AG08395 (cell line): ENCODE measurements at places on chromosomes 12 and 14.

DNA sequence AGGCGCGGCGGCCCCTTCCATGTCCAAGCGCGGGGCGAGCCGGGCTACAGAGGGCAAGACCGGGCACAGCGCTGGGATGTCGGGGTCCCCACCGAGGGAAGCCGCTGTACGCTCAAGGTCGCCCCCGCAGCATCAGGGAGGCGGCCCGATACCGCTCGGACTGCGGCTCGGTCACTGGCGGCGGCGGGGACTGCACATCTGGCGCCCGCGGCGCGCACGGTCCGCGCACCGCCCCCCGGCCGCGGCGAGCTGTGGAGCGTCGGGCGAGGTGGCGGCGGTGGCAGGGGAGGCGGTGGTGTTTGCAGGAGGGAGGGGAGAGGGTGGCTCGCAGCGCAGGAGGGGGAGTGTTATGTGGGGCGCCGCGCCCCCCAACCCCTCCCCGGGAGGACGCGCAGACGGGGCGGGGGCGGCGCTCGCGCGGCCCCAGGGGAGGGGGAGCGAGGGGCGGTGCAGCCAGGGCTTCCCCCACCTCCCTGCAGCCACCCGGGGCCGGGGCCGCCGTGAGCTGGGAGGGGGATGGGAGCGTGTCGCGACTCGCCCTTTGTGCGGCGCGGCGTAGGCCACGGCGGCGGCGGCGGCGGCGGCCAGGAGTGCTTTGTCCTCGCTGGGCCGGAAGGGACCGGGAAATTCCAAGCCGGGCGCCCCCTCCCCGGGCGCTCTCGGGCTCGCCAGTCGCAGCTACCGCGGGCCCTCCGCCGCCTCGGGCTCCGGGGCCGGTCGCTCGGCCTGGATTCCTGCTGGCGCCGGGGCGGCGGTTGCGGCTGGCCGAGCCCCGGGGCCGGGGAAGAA lies at the start of gene NUAK1:
TSS of gene NUAK1 (minus strand) at position 322 of the 789 bp plus-strand sequence. CDS start at position 21, 301 bp downstream.
- DNase-seq, result peak; percentile 54

DNA sequence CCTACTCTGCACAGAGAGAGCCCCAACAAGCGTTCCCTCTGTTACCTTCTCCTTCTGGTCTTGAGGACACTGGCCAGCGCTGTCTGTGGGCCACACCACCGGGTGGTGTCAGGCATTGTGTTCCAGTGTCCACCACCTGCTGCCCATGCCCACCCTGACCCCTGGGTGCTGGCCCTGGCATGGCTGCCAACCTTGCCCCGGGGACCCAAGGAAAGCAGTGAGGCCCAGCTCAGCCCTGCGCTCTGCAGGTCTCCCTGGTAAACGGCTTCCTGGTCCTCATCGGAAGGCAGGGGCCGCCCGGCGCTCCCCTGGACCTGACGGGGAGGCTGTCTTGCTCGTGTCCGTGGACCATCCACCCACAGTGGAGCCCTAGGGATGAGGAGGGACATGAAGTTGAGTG lies 21.8 kb upstream of the MEG3 start:
- no peak for DNase-seq

DNA sequence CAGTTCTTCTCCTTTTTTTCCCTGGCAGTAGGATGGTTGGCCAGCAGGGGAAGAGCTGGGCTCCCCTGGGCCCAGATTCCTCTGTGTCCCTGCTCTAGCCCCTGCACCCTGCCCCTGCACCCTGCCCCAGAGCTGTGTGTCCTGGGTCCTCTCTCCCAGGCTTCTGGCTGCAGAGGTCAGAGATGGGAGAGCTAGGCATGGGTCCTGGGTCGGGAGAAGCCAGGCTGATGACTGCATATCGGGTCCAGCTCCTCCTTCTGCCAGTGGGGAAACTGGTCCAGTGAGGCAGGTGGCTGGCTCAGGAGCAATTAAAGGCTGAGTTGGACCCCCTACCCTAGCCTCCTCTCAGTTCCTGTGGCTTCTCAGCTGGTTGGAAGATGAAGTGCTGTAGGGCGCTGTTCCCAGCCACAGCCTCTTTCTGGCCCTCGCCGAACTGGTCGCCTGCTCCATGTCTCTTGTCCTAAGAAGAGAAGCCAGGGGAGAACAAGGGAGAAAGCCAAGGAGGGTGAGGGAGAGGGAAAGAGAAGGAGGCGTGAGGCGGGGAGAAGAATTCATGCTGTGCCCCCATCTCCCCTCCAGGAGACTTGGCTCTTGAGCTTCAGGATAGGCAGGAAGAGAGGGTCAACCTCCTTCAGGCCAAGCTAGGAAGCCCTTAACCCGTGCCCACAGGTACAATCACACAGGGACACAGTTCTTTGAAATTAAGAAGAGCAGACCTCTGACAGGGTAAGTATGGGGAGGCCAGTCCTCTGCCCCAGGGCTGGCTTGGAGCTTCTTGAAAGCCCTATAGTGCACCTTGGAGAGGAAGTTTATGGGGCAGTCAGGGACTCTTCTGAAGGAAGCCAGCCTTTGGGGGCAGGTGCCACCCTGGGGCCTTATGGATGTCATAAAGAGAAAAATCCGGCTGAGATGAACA lies 9.5 kb downstream of the VASH1 start:
- DNase-seq, result no peak

DNA sequence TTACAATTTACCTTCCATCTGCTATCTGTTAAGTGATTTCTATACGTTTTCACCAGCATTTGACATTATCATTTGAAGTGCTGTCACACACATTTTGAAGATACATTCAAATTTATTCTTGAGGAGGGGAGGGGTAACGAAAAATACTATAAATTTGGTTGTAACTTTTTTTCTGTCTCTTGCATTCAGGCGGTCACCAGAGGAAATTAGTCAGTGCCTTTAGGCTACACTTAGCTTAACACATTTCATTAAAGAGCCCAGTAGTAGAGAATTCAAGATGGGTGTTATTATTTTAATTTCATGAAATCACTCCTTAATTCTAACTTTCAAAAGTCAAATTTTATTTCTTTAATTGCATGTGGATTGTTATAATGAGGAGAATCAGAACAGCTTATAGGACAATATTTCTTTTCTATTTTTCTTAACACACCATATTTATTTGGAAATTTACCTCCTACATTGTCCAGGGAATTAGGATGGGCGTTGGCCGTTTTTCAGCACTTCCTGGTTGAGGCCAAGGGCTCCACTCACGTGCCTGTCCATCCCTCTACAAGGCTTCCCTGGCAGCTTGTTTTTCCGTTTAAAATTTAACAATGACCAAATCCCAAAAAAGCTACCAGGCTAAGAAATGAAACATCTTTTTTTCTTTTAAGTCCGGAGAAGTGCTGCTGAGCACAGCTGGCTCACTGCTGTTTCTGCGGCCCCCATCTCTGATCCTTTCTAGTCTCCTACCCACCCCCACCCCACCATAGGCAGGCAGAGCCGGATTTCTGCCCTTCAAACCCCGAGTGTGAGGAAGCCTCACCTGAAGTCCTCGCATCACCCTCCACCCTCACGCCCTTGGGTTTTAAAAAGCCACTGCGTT lies 1.1 kb upstream of the FAR2 start:
- DNase-seq, result no peak

DNA sequence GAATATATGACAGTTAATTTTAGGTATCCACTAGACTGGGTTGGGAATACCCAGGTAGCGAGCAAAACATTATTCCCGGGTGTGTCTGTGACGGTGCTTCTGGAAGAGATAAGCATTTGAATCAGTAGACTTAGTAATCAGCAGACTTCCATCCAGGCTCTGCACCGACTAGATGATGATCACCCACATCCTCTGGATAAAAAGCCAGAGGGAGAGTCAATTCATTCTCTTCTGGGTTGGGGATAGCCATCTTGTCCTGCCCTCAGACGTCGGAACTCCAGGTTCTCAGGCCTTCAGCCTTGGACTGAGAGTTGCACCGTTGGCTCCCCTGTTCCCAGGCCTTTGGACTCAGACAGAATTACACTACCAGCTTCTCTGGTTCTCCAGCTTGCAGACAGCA lies 168.0 kb downstream of the PHLDA1 start:
- no peak for DNase-seq

- DNase-seq, result no peak
These were observed 807 bp upstream of the ZCCHC8 start for GRCh38 chr12:122501489-122501989.

DNA sequence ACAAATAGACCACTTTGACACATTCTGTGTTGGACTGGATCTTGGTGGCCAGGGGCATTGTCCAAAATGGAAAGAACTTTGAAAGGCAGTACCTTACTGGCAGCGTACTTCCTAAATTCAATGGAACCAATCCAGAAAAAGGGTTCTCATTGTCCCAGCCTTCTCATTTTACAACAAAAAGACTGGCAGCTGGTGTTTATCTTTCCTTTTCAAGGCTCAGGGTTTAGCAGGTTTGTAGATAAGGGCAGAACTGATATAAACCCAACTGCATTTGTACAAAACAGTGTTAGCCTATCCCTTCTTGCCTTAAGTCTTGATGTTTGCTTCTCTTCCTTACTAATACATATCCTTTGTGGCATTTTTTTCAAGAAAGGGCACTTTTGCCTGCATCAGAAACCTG lies 7.7 kb downstream of the THAP2 start:
- no peak for DNase-seq

GRCh38 chr12:26399381-26399780 lies 204.0 kb downstream of the SSPN start:
- no peak for DNase-seq

- no peak for DNase-seq
These were observed 22.6 kb upstream of the VDR start for GRCh38 chr12:47927346-47927745.

DNA sequence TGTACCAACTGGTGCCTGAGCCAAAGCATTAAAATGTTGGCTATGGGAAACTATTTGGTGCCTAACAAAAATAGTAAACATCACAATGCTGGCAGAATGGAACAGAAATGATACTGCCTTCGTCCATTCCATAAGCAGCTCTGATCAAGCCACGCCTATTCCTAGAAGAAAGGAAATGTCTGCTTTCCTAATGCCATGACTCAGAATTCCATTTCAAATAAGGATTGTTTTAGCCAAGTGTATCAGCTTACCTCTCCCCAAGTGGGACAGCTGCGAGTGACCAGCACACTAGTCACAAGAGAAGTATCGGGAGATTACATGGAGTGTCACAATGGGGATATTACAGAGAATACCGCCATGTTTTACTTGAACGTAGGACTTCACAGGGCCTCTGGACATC lies 38.7 kb downstream of the GLT8D2 start:
- peak; percentile 69 for DNase-seq

GRCh38 chr14:100526057-100526456 lies 61.2 kb downstream of the BEGAIN start:
- no peak for DNase-seq

GRCh38 chr12:80946591-80946990 lies 8.9 kb upstream of the LIN7A start:
- peak; percentile 43 for DNase-seq

DNA sequence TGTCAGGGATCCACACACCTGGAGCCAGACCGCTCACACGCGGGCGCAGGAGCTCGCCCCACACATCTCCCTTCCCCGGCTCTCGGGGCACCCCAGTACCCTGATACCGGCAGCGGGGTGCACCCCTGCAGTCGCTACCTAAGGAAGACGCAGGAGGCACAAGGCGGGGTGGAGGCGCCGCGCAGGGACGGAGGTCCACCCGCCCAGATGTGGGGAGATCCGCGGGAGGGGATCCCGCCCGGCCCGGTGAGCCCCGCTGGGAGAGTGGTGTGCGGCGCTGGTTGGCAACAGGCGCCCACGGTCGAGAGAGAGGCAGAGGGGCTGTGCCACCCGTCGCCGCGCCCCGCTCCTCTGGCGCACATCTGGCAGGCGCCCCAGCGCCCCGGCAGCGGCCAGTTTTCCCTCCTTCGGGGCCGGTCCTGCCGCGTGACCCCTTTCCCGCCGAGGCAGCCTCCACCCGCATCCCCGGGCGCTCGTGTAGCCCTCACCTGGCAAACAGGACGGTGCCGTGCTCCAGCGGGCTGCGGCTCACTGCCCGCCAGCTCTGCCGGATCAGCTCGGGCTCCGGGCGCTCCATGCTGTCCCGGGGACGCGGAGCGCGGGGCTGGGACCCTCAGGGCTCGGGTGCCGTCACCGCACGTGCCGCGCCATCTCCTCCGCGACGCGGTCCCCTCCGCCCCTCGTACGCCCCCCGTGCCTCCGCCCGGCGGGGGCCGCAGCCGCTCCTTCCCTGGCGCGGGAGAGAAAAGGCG lies 469 bp downstream of the NGB start:
- DNase-seq, result no peak

GRCh38 chr12:6452245-6452943 lies 552 bp downstream of the TAPBPL start:
- DNase-seq, result no peak

DNA sequence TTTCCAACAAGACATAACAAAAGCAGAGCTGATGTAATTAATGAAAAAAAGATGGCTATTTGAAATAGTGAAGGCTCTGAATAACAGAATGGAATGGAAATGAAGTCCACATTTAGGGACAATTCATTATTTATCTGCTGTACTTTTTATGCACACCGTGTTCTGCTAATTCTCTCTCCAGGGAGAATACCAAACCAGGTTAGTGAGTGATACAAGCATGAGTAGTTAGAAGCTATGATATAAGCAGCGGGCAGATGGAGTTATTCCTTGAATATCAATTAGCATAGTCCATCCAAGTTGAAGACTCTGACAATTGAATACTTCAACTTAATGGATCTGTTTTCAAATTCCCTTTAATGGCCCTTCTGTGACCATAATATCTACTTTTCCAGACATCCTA lies 162.1 kb upstream of the TMTC2 start:
- no peak for DNase-seq

DNA sequence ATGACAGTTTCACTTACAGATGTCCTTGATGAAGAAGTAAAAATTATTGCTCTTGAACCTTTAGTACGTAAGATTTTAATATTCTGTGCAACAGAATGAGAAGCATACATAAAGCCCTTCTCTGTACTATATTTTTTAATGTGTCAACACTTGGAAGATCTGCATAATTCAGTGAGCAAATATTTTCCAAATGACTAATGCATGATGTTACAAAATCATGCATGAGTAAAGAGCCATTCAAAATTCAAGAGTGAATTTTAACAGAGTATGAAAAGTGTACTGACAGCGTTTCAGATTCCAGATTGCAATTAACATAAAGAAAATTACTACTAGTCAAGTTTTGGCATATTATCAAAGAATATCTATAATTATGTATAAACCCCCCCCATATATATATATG lies 101.4 kb upstream of the BBS10 start:
- DNase-seq, result peak; percentile 9

- DNase-seq, result no peak
These were observed 24.1 kb upstream of the BICDL1 start for GRCh38 chr12:119964929-119965328.

GRCh38 chr14:75011356-75011994 lies 8.8 kb downstream of the EIF2B2 start:
- peak; percentile 57 for DNase-seq

DNA sequence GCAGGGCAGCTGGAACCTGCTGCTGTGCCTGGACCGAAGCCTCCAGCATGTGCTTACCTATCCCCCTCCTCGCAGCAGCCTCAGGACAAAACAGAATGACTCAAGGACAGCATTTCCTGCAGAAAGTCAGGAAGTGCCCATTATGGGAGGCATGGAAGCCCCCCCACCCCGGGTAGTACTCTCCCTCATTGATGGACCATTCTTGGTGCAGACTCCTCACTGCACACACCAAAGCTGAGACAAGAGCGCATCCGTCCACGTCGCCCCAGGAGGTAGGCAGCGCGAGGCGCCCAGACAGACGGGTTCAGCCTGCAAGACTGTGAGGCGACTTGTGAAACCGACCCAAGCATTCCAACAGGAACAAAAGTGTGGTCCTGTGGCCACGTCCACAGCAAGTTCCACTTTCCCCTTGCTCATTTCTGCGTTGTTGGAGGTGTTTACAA lies 243.9 kb upstream of the ATXN7L3B start:
- DNase-seq, result no peak
